ENCODE measurements at places on chromosomes 3 and 15.

DNA sequence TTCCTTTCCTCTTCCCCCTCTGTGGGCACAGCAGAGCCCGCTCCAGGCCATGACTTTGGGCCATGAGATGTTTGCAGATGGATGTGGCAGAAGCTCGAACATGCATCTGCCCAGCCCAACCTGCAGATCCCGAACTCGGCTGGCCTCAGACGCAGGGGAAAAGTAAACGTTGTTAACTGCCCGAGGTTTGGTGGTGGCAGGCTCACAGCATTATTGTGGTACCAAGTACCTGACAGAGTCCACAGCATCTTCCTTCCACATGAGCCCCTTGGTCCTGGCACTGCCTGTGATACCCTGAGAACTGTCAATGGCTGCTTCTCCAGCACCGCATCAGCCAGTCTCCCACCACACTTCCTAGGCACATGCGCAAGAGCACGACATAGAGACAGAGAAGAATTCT is 424.3 kb downstream of the OCA2 start:
- no peak overlapping the region for H3K27ac ChIP-seq
- no peaks in the 10 kb centered on the region for H3K36me3 ChIP-seq
- H3K4me1 ChIP-seq: no peaks in the 10 kb centered on the region
- peak; percentile 58 for DNase-seq

GRCh38 chr3:136189859-136190617 is 6.1 kb downstream of the MSL2 start:
- H3K4me1 ChIP-seq: peaks cover 78% of the 10 kb centered on the region
- no peak overlapping the region for H3K27ac ChIP-seq
- no peaks in the 10 kb centered on the region for H3K27me3 ChIP-seq
- H3K36me3 ChIP-seq: no peaks in the 10 kb centered on the region
- no peak for DNase-seq
- no peak overlapping the region for H3K4me3 ChIP-seq

GRCh38 chr15:34362047-34362773 is 4.8 kb downstream of the LPCAT4 start:
- H3K27ac ChIP-seq: no peak overlapping the region
- no peaks in the 10 kb centered on the region for H3K27me3 ChIP-seq

DNA sequence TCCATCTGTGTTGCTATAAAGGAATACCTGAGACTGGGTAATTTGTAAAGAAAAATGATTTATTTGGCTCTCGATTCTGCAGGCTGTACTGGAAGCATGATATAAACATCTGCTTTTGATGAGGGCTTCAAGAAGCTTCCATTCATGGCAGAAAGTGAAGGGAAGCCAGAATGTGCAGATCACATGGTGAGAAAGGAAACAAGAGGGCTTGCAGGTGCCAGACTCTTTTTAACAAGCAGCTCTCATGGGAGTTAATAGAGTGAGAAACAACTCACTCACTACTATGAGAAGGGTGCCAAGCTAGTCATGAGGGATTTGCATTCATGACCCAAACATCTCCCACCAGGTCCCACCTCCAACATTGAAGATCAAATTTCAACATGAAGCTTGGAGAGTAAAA is 247.2 kb downstream of the ZIC4 start:
- no peaks in the 10 kb centered on the region for H3K27me3 ChIP-seq
- no peaks in the 10 kb centered on the region for H3K4me1 ChIP-seq
- no peak overlapping the region for H3K4me3 ChIP-seq
- no peak overlapping the region for H3K27ac ChIP-seq

DNA sequence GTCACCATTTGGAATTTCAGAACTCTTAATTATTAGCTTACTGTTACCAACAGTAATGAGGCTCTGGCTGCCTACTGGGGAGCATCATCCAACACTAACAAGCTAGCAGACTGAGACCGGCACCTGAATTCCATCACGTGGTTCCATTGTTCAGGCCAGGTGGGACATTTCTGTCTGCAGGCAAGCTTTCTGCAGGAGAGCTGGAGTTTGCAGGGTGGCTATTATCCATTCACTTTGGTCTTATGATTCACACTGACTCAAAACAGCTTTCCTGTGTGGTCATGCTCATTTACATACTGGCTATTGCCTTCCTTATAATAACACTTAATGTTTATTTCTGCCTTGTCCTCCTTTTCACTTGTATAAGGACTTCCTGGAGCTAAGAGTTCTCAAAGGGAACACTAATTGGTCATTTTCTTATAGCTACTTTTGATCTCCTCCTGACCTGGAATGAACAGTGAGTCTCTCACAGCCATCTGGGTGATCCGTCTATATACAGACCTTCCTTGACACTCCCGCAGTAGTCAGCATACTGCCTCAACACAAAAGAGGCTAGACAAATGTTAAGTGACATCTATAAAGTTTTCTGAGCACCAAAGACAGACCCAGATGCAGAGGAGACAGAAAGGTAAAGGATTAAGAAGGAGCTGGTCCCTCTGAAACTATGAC is 695.4 kb downstream of the FHIT start:
- H3K4me1 ChIP-seq: no peaks in the 10 kb centered on the region
- H3K4me3 ChIP-seq: no peak overlapping the region

All from vagina (tissue), 2 donors.